Activated CD8-positive, alpha-beta memory T cell treated with anti-CD3 and anti-CD28 coated beads for 1 hour (primary cell): ENCODE measurements at places on chromosomes 7 and 10.

DNA sequence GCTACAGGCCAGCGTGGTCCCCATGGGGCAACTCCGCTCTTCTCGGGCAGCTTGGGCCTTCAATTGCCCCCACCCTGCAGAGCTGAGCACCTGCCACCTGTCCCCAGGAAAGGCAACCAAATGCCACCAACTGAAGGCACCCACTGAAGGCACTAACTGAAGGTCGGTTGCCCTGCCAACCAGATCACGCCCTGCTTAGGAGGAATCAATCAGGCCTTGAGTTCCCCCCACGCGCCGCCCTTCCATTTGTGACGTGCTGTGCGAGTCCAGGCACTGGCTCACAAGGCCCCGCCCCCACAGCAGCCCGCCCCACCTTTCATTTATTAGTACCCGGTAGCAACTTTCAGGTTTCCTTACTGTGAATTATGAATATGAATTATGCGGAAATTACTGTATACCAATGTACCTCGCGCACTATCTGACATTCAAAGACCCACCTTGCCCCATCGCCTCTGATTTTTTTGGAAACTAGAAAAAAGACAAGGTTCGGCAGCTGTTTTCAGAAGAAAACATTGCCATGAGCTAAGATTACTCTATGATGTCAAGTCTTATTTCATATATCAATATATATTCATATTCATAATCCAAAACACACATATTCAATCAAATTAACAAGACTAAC is 83.6 kb upstream of the ABI1 start:
- no peak for DNase-seq

DNA sequence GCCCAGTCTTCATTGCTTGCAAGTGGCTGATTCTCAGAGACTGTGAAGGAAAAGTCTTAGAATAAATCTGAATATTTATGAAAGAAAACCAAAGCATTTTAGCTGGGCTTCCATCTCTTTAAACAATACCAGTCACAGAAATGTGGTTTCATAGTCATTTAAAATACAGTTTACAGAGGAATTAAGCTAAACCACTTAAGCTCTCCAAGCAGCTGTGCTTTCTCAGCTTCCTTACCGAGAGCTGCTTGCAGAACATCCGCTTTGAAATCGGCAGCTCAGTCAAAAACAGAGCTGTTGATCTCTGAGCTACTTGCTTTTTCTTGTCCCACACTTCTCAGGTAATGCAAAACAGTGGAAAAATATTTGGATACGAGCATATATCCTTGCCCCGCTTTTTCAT is 134.5 kb downstream of the DYNC1I1 start:
- DNase-seq, result no peak

DNA sequence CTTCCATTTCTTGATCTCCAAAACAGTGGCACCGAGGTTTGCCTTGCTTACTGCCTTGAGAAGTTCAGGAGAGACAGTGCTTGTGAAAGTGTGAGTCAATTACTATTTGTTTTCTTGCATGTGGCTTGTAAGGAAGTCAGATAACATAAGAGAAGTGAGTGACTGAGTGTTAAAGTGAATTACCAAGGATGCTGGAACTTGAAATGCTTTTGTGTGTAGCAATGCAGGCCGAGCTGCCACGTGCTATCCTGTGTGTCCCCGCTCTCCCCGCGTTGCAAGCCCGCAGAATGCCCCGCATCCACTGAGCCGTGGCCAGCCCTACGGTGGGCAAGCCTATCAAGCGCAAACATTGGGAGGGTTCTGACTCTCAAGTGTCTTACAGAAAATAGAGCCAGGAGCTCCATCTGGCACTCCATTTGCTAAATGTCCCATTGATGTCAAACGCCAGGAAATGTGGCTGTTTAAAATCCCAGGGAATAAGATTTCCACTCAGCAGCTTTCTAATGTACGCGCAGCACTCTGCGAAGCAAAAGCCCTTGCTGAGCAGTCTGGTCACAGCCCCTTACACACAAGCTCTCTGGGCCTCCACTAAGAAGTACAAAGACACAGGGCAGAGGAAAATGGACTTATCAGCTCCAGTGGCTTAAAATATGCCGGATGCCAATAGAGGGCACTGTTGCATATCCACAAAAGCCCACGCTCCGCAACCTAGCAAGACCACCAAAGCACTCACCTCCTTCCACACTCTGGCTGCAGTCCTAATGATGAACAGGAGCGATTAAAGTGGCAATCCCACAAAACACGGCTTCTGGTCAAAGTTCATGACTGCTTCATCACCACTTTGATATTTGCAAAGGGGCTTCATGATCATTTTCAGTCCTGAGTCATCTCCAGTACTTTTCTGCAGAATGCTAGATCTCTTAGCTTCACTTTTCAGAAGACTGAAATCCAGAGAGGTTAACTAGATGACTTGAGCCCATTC is 158.0 kb upstream of the ITGB1 start:
- DNase-seq, result no peak

- DNase-seq, result no peak
Observed at GRCh38 chr10:124354411-124355382, 64.0 kb downstream of the OAT start.

DNA sequence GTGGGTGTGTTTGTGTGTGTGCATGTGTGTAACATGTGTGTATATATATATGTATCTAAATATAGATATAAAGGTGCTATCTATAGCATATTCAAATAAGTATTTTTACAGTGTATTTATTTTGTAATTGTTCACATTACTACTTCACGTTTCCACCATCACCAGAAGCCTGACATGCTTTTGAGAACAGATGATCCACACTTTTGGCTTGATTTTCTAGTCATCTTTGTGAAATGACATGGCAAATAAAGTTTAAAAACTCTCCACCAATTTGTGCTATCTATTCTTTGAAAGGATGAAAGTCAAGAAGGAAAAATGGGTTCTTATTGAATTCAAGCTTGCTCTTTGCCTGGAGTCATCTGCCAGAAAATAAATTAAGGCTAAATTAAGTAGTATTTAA is 294.0 kb upstream of the AKR1E2 start:
- DNase-seq, result no peak

DNA sequence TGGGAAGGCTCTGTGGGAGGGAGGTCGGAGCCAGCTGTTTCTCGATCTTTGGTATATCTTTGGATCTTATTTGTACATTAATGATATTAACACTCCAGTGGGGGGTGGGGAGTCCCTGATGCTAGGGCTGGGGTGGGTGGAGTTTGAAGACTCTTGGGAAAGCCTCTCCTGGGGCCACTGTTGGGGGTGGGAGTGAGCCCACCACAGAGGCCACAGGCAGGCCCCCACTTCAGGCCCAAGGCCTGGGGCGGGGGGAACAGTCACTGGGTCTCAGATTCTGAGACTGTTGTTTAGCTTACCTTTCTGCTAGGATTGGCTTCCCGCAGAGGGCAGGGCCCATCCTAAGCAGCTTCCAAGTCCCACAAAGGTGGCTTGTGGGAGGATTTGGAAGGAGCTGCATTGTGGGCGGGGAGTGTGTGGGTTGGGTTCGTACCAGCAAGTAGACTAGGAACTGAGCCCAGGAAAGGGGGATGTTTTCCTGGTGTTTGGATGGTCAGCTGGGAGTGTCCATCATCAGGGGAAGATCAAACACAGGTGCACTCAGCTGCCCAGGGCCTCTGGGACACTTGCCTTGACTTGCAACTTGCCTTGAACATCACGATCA is 11.9 kb downstream of the YKT6 start:
- DNase-seq, result no peak

DNA sequence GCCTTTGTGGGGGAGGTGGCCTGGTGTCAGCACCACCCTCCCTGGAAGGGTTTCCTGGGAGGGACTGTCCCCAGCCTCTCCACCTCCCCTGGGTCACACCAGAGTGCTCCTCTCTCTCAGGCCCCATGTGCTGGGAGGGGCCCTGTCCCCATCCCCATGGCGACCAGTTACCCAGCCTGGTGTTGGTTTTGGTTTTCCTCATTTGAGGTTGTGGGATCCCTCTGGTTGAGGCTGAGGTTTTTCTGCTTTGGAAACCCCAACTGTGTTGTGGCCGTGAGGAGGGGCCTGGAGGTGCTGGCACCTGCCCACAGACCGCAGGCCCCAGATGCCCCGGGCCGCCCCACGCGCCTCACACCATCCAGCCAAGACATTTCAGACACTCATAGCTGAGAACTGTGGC is 106.3 kb downstream of the GRK5 start:
- DNase-seq, result no peak

- no peak for DNase-seq
Observed at GRCh38 chr7:29859524-29860185, 53.3 kb downstream of the WIPF3 start.

GRCh38 chr7:55081068-55081467 is 62.3 kb downstream of the EGFR start:
- DNase-seq, result no peak

DNA sequence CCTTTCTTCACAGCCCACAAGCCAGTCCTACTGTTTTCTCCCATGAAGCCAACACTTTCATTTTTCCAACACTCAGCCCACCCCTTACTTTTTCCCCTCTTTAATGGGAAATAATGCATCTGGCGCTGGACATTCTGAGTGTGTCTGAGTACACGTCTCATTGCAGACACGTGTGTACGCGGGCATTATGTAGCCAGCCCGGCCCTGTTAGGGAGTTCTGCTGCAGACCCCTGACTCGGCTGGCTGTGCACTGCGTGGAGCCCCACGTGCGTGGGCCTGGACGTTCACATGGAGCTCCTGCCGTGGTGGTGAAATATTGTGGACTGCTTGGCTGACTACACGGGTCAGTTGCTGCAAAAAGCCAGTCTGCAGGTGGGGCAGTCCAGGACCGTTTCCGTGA is 233.0 kb downstream of the ADARB2 start:
- DNase-seq, result no peak

DNA sequence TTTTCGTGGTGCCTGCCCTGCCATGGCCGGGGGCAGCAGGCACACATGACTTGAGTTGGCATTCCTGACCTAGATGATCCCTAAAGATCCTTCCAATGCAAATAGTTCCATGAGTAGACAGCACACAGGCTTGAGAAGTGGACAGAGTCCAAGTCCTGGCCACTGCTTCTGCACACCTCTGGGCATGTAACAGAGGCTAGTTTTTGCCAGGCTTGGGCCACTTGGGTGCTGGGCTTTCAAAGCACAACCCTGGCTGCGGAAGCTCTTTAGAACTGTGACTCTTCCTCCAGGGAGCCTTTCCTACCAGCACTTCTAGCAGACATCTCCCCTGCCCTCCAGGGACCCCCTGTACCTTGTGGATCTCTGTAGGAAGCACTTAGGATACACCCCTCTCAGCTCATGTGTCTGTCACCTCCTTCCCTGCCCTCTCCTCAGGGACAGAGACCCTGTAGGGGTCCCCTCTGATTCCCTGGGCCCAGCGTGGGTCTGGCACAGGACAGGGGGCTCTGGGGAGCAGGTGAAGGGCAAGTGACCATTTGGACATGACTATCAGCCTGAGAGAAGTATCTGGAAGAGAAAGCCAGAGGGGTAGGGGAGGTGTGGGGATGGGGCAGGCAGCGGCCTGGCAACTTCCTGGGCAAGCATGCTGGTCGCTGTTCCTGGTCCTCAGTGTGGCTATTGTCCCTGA is 36.2 kb downstream of the ZCCHC24 start:
- DNase-seq, result no peak

GRCh38 chr7:155746188-155746587 is 66.1 kb downstream of the SHH start:
- no peak for DNase-seq

DNA sequence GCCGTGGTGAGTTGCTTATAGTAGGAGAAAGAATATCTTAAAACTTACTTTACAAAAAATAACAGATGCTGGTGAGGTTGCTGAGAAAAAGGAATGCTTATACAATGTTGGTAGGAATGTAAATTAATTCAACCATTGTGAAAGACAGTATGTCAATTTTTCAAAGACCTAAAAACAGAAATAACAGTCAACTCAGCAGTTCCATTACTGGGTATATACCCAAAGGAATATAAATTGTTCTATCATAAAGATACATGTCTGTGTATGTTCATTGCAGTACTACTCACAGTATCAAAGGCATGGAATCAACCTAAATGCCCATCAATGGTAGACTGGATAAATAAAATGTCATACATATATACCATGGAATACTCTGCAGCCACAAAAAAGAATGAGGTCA is 420.4 kb downstream of the AUTS2 start:
- DNase-seq, result no peak

DNA sequence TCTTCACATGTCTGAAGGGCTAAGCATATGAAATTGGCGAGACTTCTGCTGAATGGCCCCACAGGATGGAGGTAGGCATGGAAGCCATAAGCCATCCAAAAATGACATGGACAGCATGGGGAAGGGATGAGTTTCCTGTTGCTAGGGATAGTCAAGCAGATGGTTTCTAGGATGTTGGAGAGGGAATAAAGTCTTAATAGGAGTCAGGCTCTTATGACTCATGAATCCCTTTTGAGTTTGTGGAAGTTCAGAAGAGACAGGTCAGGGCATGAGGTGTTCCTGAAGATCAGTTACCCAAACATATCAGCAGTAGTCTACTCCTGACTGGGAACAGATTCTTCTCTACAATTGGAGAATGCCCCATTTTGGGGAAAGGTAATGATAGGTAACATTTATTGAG is 243.9 kb downstream of the REEP3 start:
- DNase-seq, result no peak

DNA sequence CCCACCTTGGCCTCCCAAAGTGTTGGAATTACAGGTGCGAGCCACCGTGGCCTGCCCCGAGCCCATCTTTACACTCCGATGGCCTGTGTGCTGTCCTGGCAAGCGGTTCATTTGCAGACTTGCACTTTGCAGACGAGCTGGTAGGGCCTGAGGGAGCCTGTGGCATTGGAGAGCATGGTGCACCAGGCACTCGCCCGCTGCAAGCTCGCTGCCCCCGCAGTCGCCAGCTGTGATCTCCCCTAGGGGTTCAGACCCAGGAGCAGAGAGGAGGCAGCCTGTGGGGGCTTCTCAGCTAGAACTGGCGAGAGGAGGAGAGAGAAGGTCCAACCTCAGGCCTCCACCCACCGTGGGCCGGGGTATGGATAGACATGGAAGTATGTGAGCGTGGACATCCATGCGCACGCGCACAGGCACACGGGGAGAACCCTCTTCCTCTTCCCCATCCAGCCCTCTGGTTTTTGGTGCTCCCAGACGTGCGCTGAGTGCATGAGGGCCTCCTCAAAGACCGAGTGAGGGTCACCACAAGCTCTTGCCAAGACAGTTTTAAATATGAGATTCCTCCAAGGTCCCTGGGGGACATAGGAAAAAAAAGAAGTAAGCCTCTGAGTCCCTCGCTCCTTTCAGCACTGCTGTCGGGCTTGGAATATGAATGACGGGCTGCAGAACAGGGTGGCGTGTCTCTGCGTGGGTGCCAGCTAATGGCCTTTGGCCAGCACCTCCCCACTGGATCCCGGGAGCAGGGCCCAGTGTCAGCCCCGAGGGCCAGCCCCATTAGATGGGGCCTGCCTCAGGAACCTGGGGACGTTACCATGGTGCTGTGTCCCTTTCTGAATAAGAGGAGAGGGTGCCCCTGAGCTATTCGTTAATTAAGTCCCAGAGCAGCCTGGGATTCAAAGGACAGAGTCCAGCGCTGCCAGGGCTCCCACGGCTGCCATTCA is 15.1 kb upstream of the TTYH3 start:
- DNase-seq, result no peak

DNA sequence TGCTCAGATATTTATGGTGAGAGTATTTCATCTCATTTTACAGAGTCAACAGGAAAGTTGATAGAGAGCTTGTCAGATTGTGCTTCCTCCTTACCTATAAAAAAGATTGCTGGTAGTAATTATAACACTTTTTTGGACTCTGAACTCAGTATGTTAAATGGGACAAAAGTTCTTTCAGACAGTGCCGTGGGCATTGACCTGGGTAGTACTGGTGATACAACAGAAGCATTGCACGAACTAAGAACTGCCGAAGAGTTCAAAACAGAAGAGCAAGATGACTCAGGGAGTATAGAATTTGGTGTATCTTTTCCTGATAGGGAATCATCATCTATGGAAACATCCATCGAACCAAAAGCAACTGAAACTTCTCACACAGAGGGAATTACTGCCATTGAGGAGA is 58.6 kb downstream of the LOXL4 start:
- no peak for DNase-seq
